ENCODE measurements at places on chromosomes 5 and 9.

- no peak for DNase-seq
- no peaks in the 10 kb centered on the region for H3K27me3 ChIP-seq
- no peaks in the 10 kb centered on the region for H3K36me3 ChIP-seq
- peaks cover 50% of the 10 kb centered on the region for H3K4me1 ChIP-seq
- H3K4me3 ChIP-seq, result peak within 1 kb of the TSS; percentile 65
These were observed at the start of gene TMEM171 for GRCh38 chr5:73120222-73121118. TMEM171 (plus strand) TSS chr5:73120575; CDS start chr5:73123374, 2,799 bp downstream.

DNA sequence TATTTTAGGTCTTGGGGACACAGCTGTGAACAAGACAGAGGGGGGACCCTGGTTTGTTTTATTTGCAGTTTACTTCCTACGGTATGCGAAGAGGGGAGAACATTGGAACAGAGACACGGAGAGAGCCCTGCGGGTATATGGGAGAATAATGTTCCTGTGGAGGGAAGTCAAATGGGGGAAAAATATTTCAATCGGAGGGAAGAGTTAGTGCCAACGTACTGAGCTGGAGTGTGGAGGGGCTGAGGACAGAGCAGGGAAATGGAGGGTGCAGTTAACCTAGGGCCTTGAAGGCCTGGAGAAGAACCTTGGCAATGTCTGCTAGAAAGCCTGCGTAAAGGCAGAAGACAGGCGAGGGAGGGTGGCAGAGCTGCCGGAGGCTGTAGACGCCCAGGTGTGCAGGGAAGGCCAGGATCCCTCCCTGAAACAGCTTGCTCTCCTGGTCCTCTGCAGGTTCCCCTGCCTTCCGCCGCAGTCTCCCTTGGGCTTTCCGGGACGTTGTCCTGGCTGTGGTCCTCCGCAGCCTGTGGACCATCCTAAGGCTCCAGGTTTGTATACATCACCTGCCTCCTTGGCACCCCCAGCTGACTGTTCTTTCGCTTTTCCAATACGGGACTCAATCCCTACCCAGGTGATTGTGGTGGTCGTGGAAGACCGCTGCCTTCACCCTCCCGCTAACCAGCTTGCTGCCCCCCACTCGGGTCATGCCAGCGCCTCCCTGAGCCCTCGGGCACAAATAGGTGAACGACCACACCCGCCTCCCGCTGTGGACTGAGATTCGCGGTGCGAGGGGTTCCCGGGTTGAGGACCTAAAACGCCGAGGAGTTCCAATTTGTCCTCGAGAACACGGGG lies 1.9 kb upstream of the RACK1 start:
- H3K4me3 ChIP-seq, result peak overlapping the region; percentile 85
- peak overlapping the region; percentile 90 for H3K27ac ChIP-seq
- H3K27me3 ChIP-seq, result no peaks in the 10 kb centered on the region
- peaks cover 39% of the 10 kb centered on the region for H3K4me1 ChIP-seq

DNA sequence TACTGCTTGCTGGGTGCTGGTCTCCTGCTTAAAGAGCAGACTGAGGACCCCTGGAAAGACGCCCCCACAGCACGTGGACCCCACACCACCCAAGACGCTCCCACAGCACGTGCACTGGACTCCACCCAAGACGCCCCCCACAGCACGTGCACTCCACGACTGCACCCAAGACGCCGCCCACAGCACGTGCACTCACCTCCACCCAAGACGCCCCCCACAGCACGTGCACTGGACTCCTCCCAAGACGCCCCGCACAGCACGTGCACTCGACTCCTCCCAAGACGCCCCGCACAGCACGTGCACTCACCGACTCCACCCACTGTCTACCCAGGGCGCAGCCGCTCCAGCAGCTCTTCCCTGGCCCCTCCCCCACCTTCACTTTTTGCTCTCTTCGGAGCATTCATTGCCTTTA lies 50.5 kb downstream of the EHMT1 start:
- H3K27me3 ChIP-seq, result no peaks in the 10 kb centered on the region
- no peak overlapping the region for H3K27ac ChIP-seq

GRCh38 chr9:8863886-8864544 lies 1064.4 kb upstream of the DMAC1 start:
- no peak for DNase-seq
- H3K4me1 ChIP-seq, result no peaks in the 10 kb centered on the region
- H3K27me3 ChIP-seq, result no peaks in the 10 kb centered on the region
- H3K4me3 ChIP-seq, result no peak overlapping the region

- H3K27me3 ChIP-seq, result no peaks in the 10 kb centered on the region
- H3K4me3 ChIP-seq, result no peak overlapping the region
- DNase-seq, result no peak
- H3K36me3 ChIP-seq, result no peaks in the 10 kb centered on the region
These were observed 36.3 kb upstream of the TMEM250 start for GRCh38 chr9:136154943-136155342.

- H3K27me3 ChIP-seq, result no peaks in the 10 kb centered on the region
- no peak overlapping the region for H3K4me3 ChIP-seq
- DNase-seq, result no peak
- H3K27ac ChIP-seq, result no peak overlapping the region
These were observed 19.3 kb downstream of the BICD2 start for GRCh38 chr9:92745331-92745730.

DNA sequence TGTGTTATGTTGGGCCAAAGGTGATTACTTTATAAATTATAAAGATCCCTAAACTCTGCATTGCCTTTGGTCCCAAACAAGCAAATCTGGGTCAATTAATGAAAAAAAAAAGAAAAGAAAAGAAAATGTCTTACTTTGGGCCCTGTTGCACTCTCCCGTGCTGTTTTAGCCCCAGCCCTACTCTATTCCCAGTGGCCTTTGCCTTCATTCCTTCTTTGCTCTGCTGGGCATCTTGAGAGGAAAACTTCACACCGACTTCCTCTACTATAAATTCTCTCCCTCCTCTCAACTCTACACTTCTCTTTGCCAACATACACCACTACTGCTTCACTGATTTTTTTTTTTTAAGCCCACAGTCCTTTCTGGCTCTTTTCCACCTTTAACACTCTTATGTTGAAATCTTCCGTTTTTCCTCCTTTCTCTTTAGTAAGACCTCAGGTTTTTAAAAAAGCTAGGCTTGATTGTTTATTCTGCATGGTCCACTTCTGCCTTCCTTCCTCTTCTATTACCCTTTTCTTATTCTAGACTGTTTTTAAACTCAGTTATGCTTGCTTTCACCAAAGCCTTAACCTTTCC lies 4.5 kb upstream of the MSMP start:
- no peak overlapping the region for H3K4me3 ChIP-seq
- no peaks in the 10 kb centered on the region for H3K27me3 ChIP-seq
- DNase-seq, result no peak
- H3K27ac ChIP-seq, result no peak overlapping the region

DNA sequence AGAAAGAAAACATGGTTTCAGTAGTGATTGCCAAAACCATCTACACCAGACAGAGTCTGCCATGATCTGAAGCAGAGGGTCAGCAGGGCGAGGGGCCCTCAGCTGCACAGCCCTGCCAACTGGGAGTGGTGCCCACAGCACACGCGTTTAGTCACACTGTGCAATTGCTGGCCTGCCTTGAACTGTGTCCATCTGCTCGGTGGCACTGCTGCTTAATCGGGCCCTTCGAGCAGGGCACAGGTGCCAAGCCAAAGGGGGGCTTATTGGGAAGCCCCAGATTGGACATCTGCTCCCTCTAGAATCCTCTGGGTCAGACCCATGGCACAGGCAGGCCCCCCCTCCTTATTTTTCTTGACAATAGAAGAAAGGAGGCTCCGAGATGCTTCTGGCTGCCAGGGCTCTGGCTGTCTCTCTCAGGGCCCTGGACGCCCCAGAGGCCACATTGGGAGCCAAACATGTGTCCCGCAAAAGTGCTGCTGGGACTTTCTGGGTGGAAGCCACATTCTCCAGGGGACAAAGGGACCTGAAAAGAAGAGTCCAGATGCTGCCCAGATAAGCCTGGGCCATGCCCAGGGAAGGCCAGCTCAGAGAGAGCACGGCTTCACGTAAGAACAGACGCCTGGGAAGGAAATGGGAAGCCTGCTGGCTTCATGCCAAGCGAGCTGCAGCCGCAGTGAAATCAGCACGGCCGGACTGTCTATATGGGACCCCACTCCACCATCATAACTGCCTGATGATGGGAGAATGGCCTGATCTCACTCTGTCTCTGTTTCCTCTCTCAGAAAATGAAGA lies 349.2 kb downstream of the GADD45G start:
- no peak overlapping the region for H3K4me3 ChIP-seq
- no peak for DNase-seq
- H3K27ac ChIP-seq, result no peak overlapping the region
- H3K4me1 ChIP-seq, result no peaks in the 10 kb centered on the region
- no peaks in the 10 kb centered on the region for H3K36me3 ChIP-seq

GRCh38 chr5:75536694-75537360 lies 25.1 kb downstream of the POLK start:
- H3K36me3 ChIP-seq, result no peaks in the 10 kb centered on the region
- no peak for DNase-seq
- H3K4me1 ChIP-seq, result peaks cover 9% of the 10 kb centered on the region
- H3K27ac ChIP-seq, result no peak overlapping the region

- H3K27me3 ChIP-seq, result no peaks in the 10 kb centered on the region
- no peaks in the 10 kb centered on the region for H3K36me3 ChIP-seq
- H3K4me3 ChIP-seq, result no peak overlapping the region
- no peaks in the 10 kb centered on the region for H3K4me1 ChIP-seq
These were observed 479.5 kb upstream of the PAPPA start for GRCh38 chr9:115674091-115674490.

DNA sequence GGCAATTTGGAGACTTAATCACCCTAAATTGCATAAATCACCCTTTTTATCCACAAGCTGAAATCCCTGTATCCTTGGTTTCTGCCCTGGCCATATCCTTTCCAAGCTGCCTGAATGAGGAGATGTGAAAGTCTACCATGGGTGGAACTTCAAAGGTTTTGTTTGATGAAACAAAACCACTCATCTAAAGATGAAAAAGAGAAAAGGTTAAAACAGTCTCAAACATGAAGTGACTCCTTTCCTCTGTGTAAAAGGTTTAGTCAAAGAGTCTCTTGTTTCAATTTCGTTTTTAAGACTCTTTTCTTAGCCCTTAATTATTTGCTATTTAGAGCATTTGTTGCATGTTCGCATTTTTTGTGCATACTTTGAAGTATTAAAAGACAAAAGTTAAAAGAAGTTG lies 11.2 kb downstream of the SLC45A2 start:
- no peaks in the 10 kb centered on the region for H3K27me3 ChIP-seq
- no peaks in the 10 kb centered on the region for H3K4me1 ChIP-seq
- no peak overlapping the region for H3K27ac ChIP-seq
- H3K36me3 ChIP-seq, result no peaks in the 10 kb centered on the region

DNA sequence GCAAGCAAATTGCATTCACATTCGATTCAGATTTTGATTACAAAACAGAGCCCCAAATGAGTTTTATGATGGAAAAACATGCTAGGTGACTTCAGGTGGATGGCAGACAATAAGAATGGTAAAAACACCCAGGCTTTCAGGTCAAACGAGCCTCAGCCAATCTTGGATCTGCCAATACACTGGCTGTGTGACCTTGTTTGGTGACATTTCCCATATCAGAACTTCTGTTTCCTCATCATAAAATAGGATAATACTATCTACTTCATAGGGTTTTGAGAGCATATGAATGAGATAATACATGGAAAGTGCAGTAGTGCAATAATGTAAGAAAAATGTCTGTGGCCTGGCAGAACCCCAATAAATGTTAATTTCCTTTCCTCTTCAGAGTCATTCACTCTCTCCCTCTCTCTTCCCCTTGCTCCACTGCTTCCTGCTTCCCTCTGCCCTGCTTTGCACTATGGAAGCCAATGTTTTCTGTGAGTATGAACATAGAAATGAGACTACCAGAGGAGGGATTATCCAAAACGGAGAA lies 54.7 kb downstream of the SH3RF2 start:
- H3K4me3 ChIP-seq, result no peak overlapping the region
- H3K27ac ChIP-seq, result no peak overlapping the region
- DNase-seq, result no peak
- H3K27me3 ChIP-seq, result no peaks in the 10 kb centered on the region
- no peaks in the 10 kb centered on the region for H3K36me3 ChIP-seq

DNA sequence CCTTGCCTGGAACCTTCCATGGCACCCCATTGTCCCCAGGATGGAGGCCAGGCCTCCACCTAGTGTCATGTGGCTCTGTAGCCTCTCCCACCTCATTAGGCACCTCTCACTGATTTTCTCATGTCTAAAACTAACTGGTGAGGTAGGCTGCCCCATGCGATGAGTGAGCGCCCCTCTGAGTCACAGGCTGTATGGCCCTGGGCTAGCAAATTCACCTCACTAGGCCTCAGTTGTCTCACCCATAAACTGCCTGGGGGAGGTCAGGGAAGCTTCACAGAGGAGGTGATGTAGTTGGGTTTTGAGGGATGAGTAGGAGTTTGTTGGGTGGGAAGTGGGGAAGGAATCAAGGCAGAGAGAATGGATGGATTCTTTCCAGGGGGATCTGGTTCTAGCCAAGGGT lies 8.8 kb downstream of the RXRA start:
- DNase-seq, result no peak
- H3K36me3 ChIP-seq, result no peaks in the 10 kb centered on the region
- H3K4me3 ChIP-seq, result no peak overlapping the region
- no peak overlapping the region for H3K27ac ChIP-seq
- H3K4me1 ChIP-seq, result peaks cover 78% of the 10 kb centered on the region

DNA sequence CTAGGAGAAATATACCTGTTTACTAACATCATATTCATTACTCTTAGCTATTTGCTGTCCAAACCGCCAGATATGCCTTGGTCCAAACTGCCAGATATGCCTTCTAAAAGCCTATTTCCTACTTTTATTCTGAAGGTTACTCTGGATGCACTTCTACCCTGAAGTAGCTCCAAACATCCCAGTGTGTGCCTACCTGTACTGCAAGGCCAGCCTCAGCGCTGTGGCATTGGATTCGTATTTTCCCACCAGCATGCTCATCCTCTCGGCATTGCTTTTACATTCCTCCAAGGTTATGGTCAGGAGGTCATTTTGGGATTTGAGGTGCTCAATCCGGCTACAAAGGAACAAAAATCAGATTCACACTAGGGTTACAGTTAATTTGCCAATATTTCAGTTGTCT lies 94.3 kb downstream of the DCP2 start:
- no peaks in the 10 kb centered on the region for H3K27me3 ChIP-seq
- no peak for DNase-seq
- no peak overlapping the region for H3K4me3 ChIP-seq
- no peak overlapping the region for H3K27ac ChIP-seq
- H3K4me1 ChIP-seq, result peaks cover 6% of the 10 kb centered on the region

- H3K27me3 ChIP-seq, result no peaks in the 10 kb centered on the region
- no peak for DNase-seq
- H3K27ac ChIP-seq, result no peak overlapping the region
- H3K4me3 ChIP-seq, result no peak overlapping the region
These were observed 334.8 kb downstream of the TRIM32 start for GRCh38 chr9:117021906-117022305.
